ENCODE measurements at places on chromosomes 4 and X.

GRCh38 chrX:101360390-101360789 is 11.8 kb upstream of the TIMM8A start:
- no peak for DNase-seq

DNA sequence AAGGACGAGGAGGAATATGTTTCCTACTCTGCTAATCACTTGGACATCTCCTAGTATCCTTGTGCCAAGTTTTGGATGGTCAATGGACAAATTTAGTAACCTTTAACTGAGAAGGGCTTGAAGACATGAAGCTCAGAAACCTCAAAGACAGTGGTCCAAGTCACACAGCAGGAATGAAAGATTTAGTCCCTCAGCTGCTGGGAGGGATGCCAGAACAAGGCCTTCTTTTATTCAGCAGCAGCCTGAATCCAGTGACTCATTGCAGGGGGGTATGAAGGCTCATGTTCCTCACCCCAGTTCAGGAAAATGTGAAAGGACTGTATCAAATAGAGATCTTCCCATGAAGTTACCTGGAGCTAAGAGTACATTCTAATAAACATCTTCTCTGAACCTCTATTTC is 214.9 kb upstream of the UGT8 start:
- DNase-seq, result no peak

GRCh38 chr4:69848028-69848427 is 11.9 kb downstream of the SULT1E1 start:
- DNase-seq, result no peak

- DNase-seq, result no peak
Observed at GRCh38 chr4:6845027-6845426, 62.5 kb downstream of the KIAA0232 start.

GRCh38 chr4:39591290-39591689 is 47.4 kb downstream of the SMIM14 start:
- no peak for DNase-seq

GRCh38 chr4:52813546-52813945 is 48.6 kb upstream of the RASL11B start:
- DNase-seq, result no peak

- no peak for DNase-seq
Observed at GRCh38 chr4:42248972-42249371, 96.5 kb upstream of the BEND4 start.

GRCh38 chr4:23033796-23034195 is 341.1 kb downstream of the GBA3 start:
- DNase-seq, result no peak

GRCh38 chr4:149328161-149328560 is 487.5 kb downstream of the IQCM start:
- DNase-seq, result no peak

- DNase-seq, result no peak
Observed at GRCh38 chr4:73864961-73865360, 4.2 kb upstream of the CXCL1 start.

DNA sequence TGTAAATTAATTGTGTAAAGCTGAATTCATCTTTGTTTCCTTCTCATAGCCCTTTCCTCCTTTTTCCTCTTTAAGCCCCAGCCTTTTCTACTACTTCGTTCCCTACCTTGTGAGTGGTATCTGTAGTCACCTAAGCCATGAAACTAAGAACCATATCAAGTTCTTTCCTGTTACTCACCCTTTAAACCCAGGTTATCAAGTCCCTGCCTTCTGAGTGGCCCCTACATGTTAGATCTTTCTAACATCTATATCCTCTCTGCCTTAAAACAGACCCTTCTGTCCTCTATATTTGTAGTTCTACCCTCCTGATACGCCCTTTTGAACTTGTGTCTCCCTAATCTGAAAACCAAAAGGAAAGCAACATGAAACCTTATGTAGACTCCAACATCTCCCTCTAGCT is 7.2 kb downstream of the AP1AR start:
- DNase-seq, result no peak

GRCh38 chrX:13142891-13143290 is 98.5 kb upstream of the FAM9C start:
- DNase-seq, result no peak

DNA sequence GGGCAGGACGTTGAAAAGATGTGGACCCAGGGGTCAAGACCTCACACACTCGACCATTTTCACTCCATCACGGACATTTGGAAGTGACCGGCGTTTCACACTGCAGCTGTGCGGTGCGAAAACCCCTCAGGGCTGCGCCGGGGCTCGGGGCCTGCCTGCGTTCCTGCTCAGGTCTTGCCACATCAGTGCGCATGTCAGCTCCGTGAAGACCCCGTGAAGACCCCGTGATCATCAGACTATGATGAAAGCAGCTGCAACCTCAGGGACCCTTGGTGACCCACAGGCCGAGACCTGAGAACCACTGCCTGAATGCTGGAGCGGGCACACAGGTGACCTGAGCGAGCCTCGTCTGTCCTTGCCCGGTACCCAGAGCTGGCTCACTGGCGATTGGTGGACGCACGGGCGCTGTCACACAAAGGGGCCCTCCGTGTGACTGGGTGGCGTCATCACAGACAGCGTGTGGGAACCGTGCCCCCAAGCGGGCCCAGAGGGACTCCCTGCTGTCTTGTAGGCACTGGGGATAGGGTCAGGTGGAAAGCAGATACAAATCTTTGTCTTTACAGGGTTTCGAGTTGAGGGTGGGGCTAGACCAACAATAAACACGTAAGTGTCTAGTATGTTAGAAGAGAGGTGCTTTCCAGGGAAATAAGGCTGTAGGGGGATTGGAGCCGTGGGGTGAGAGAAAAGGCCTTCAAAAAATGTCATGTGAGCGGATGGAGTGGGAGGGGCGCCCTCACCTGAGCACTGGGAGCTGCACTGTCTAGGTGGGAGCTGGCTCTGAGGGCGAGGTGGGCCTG is 12.7 kb downstream of the MSANTD1 start:
- no peak for DNase-seq

DNA sequence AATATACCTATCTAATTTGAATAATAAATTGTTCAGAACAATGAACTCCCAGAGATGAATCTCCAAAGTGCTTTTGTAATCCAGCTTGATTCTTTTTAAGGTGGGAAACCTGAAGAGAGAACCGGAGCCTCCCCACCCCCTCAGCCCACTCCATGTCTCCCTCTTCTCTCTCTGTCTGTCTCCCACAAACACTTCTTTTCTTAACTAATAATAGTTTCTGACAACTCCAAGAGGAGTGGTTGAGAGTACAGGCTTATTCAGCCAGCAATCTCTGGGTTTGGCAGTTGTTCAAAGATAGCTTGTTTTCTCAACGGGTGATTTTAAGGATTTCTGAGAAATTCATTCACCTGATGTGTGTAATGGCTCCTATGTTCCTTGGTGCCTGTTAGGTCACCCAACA is 23.4 kb downstream of the PPP4R3C start:
- no peak for DNase-seq

GRCh38 chr4:176498617-176499256 is 179.0 kb downstream of the SPCS3 start:
- no peak for DNase-seq

DNA sequence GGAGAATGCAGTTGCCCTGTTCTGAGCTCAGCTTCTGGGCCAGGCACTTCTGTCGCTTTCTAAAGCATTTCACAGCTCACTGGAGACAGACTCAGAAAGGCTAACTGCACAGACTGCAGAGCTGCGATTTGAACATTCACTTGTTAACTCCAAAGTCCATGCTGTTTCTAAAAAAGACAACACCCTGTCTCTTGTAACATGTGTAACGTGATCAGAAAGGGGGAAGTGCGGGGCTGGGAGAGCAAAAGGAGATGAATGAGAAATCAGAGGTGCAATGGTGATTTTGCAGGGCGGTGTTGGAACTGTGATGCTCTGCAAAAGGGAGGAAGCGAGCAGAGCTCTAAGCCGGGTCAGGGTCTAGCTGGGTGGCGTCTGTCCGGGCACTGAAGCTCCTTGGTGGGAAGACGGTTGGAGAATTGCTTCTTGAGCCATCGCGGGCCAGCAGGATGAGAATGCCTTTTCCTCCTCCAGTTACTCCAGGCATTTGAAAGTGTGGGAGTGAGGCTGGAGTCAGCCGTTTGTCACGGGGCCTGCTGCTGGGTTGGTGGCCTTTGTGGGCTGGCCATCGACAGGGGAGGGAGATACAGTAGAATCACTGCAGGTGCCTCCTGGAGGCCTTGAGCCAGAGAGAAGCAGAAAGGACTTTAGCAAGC is 20.3 kb downstream of the TBC1D14 start:
- DNase-seq, result no peak

DNA sequence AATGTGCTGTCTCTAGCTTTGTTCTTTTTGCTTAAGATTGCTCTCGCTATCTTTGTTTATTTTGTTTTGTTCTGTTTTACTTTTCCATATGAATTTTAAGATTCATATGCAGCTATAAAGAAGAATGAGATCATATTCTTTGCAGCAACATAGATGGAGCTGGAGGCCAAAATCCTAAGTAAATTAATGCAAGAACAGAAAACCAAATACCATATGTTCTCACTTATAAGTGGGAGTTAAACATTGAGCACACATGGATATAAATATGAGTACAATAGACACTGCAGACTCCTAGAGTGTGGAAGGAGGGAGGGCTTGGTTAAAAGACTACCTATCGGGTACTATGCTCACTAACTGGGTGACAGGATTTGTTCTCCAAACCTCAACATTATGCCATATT is 237.8 kb downstream of the TRAM1L1 start:
- DNase-seq, result no peak
